ENCODE measurements at places on chromosomes 13 and 19.
A peak's percentile ranks its signal among the peaks of the same experiment; 100 is the strongest.

DNA sequence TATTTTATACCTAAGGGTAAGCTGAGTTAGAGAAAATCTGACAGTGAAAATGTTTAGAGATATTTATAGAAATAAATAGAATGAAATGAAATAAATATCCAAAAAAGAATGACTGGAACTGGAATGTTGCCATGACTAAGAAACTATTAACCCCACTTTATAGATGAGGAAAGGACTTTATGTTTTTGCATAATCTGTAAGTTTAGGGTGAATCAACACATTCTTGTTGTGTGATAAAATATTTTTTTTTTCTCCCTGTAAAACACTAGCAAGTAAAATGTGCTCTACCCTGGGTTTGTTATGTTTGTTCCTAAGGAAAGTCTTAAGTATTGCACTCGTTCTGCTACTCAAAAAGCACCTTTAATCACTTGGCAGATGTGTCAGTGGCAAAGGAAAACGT, 83.8 kb upstream of the KL start:
- DNase-seq = no peak

DNA sequence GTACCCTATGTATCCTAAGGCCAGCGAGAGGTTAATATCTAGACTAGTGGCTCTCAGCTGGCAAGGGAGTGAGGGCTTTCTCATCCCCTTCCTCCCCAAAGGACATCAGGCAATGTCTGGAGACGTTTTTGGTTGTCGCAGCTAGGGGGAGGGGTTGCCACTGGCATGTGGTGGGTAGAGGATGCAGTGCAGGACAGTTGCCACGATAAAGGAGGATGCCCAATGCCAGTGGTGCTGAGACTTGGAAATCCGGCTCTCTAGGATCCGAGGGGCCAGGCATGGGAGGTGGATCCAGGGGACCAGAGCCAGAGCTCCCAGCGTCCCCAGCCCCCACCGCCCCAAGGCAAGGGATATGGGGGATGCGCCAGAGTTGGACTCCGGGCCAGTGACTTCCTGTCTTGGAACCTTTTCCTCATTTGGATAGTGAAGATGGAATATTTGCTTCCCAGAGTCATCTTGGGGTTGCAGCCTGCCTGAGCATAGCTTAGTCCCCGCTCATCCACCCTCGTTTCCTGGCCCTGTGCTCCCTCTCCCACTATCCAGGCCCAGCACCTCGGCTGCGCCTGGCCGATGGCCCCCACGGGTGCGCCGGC, 4.9 kb downstream of the SSC5D start:
- DNase-seq = no peak

DNA sequence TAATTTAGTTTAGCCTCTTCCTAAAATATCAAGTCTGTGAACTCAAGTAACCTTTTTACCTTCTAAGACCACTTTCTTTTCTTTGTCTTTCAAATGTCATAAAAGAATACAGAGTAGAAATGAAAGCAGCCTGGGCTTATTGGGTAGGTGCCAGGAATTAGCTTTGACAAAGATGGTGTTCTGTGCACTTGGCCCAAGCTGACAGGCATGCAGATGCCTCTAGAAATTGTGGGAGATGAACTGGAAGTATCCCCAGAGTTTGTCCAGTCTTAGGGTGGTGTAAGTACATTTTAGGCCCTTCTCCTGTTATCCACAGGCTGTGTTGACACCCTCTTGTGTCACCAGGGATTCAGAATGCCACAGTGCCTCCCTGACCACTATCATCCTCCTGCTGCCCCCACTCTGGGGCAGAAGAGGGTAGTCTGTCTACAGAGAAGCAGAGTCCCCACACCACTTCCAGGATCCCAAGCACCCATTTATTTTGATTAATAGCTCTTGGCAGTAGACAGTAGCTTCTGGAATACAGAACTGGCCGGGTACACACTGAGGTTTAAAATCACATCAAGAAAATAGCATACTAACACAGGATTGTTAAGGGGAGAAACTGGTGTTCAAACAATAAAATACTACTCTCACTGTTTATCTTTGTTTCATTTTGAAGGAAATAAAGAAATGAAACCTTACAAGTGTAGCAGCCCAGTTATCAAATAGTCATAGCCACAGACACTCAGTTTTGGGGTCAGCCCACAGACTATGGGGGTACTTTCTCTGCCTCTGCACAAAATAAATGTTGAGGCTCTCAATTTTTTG, 343.2 kb downstream of the KCNRG start:
- DNase-seq = no peak

DNA sequence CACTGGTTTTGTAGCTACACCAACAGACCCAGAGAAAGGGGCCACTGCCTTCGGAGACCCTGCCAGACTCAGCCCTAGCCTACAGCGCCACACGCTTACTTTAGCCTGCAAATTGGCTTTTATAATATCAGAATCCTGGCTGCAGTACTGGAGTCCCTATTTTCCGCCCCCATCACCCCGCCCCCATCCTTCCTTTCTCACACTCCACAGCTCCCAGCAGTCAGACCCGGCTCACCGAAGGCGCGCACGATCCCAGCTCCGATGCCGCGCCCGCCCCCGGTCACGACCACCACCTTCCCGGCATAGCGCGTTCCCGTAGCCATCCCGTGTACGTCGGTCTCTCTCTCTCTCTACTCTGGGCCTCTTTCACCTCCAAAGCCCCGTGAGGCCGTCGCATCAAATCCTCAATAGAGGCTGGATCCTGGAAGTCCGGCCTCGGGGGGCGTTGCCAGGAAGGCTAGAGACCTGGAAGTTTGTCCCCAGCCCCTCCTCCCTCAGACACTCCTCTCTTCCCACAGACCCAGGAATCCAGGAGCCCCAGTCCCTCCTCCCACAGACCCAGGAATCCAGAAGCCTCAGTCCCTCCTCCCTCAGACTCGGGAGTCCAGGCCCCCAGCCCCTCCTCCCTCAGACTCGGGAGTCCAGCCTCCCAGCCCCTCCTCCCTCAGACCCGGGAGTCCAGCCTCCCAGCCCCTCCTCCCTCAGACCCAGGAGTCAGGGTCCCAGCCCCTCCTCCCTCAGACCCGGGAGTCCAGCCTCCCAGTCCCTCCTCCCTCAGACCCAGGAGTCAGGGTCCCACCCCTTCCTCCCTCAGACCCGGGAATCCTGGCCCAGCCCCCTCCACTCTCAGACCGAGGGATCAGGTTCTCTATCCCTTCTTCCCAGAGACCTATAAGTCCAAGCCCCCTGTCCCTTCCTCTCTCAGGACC, at the start of gene HSD17B14:
HSD17B14 (minus strand) TSS at position 403 of the 929 bp plus-strand sequence; CDS start at position 323, 80 bp downstream.
- DNase-seq = peak; percentile 51

- no peak for DNase-seq
Observed at GRCh38 chr13:44413095-44413494, 39.5 kb downstream of the SERP2 start.

DNA sequence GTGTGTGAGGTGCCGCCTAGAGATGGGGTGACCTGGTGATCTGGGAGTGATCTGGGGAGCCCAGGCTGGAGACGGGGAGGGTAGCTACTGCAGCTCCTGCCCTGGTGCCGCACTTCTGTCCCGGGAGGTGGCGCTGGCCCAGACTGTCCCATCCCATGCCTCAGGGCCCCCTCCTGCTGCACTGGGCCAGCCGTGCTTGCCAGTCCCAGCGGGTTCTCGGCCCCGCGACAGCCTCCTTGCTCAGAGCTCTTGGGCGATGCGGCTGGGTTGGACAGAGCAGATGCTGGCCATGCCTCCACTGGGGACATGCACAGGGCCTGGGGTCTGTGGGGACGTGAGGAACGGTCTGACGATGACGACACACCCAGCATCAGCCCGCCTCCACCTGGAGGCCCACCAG, 2.5 kb downstream of the RAX2 start:
- no peak for DNase-seq

DNA sequence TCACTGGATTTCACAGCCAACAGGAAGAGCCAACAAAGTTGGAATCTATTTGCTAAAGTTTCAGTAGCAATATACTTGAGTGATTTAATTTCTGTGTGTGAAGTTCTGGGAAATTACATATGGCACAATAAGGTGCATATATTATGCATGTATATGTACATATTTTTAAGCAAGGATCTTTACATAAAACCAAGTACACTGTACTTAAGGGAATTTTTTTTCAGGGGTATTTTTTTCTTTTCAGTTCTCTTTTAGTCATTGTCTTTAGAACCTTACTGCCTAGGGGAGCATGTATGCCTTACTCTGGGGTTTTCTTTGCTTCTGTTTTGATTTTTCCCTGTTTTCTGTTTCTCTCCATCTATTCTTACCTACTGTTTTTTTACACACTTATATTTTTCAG, 7.4 kb downstream of the RAP2A start:
- no peak for DNase-seq

DNA sequence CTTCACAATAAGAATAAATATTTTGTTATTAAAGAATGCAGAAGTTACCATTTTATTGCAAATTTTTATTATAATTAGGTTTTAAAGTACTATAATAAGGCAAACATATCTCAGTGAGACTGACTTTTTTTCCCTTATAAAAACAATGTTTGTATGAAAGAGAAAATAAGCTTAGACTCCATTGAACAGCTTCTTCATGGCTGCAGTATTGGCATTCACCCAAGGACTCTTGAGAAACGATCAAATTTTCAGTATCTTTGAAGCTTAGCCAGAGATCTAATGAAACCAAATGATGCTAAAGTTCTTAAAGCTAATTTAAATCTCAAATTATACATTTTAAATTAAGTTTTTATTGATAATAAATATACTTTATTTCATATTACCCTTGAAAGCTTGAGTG, 128.3 kb downstream of the GGACT start:
- no peak for DNase-seq

GRCh38 chr13:43391036-43391435, 367.6 kb downstream of the DNAJC15 start:
- no peak for DNase-seq

GRCh38 chr13:40102854-40103253, 447.4 kb downstream of the COG6 start:
- DNase-seq = no peak

GRCh38 chr19:6273701-6274601, 5.8 kb downstream of the MLLT1 start:
- DNase-seq = peak; percentile 21

DNA sequence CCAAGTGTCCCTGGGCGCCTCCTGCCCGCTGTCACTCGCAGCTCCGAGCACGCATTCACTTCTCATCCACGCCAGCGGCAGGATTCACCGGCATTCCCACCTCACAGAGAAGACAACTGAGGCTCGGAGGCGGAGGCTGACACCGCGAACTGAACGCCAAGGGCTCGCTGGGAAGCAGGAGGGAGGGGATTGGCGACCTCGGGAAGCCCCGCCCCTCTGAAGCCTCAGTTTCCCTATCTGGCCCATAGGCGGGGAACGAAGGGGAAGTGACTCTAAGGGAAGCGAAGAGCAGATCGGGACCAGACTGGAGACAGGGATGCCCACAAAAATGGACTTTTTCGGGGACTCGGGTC, 256 bp downstream of the MICOS13 start:
- DNase-seq = peak; percentile 50

DNA sequence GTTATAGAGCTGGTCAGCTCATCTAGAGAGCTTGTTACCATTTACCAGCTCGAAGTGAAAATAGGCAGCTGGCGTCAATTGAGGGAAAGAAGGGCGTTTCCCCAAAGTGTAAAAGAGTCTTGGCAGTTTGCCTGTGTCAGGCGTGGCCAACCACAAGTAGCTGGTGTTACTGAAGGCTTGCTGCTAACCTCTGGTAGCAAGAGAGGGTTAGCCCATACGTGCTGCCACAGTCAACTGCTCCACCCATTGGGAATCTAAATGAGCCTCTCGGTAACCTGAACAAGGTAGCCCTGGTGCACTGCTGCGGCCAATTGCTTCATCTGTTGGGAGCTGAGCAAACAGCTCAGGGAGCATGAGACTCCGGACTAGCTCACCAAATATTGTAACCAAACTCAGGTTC, 314.9 kb upstream of the SLITRK5 start:
- DNase-seq = no peak

DNA sequence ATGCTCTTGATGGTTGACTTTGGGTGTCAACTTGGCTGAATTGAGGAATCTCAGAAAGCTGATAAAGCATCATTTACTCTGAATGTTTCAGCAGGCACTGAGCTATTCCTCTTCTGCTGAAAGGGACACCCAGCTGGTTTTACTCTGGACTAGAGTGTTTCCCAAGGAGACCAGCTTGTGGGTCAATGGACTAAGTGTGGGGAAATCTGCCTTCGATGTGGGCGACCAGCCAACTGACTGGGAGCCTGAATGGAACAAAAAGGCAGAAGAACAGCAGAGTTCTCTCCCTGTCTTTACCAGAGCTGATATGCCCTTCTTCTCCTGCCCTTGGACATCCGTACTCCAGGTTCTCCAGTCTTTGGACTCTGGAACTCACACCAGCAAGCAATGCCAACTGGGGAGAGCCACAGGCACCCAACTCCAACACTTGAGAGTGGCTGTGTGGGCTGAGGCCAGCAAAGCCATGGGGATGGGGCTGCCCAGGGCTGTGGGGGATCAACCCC, 32.2 kb downstream of the MRPL57 start:
- DNase-seq = no peak

- no peak for DNase-seq
Observed at GRCh38 chr19:21094347-21095025, 12.5 kb downstream of the ZNF714 start.

Data from SK-N-DZ (cell line).